ENCODE measurements at places on chromosomes 3 and 15. TPM values are rescaled to one million over a fixed set of nuclear protein-coding genes. Genes with fewer than 3 reads are reported as not detected.

GOLGA8B gene
- total RNA-seq, result 215 TPM

IP6K2 gene
- 68.2 TPM for total RNA-seq

CPNE9 gene
- not detected for total RNA-seq

CDHR4 gene
- 0.16 TPM for total RNA-seq

GOLGA6L7 gene
- total RNA-seq, result not detected

Data from activated T-helper 2 cell treated with anti-CD3 and anti-CD28 coated beads, Interferon-gamma antibody, Interleukin-2, Interleukin-4, amounts not matched to agents 10 μg/mL and 5 μg/mL and 100 μg/mL, durations not matched to agents 14 hours and 24 hours and 36 hours (primary cell).